ENCODE measurements at places on chromosomes 4 and X.

- no peak for DNase-seq
Measured at GRCh38 chrX:7143941-7144525, 3.5 kb upstream of the STS start.

- no peak for DNase-seq
Measured at GRCh38 chr4:7813674-7814073, 126.0 kb downstream of the AFAP1 start.

GRCh38 chr4:6594826-6595355, 19.9 kb downstream of the MAN2B2 start:
- no peak for DNase-seq

DNA sequence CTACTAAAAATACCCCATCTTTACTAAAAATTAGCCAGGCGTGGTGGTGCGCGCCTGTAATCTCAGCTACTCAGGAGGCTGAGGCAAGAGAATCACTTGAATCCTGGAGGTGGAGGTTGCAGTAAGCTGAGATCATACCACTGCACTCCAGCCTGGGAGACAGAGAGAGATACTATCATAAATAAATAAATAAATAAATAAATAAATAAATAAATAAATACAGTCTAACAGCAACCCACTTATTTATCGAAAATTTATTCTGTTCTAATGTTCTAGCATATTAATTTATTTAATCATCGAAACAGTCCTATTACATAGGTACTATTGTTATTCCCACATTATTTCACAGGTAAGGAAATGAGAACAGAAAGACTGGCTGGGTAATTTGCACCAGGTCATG, 18.2 kb upstream of the TXK start:
- no peak for DNase-seq

DNA sequence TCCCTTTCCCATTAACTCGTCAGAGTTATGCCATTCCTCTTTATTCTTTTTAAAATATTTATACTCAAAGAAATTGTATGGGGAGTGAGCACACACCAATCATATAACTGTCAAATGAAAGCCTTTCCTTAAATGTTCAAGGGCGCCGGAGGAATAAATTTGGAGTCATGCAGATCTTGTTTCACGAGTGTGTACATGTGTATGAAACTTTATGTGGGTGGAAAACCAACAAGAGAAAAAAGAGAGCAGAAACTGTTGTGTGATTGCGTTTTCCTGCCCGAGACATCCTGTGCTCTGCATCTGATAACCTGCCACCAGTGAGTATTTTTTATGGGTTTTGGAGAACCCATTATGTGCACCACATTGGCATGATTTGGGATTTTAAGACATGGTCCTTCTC, 88.3 kb downstream of the FHDC1 start:
- no peak for DNase-seq

DNA sequence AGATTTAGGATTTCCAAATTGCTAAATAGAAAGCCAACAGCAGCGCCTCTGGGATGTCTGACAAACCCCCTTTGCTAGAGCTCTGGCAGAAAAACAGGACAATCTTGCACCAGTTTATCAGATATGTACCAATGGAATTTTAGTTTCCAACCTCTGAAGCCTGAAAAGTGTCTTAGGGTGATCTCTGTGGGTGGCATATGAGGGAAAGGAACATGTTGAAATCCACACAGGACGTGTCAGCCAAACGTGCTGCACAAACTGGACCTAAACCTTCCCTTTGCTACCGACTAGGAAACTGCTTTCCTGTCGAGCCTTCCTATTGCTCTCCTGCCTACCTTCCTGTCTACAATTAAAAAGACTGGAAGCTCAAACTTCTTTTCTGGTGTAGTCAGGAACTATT, 53.5 kb downstream of the REELD1 start:
- DNase-seq, result no peak

- DNase-seq, result no peak
Measured at GRCh38 chr4:95198961-95199360, 349.8 kb downstream of the UNC5C start.

DNA sequence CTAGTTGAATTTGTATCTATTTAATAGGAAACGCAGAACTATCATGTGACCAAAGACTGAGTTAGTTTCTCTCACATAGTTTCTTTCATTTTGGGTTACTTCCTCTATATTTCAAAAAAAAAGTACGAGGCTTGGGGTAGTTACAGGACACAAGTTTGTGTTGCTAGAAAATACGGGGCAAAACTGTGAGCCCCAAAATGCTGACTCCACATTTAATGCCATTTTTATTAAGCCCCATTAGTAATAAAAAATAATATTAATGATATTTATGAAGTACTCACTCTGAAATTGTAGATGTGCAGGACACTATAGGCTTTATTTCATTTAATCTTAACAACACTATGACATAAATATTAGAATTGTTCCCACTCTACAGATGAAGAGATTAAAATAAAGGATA, 268.6 kb downstream of the DTHD1 start:
- no peak for DNase-seq

DNA sequence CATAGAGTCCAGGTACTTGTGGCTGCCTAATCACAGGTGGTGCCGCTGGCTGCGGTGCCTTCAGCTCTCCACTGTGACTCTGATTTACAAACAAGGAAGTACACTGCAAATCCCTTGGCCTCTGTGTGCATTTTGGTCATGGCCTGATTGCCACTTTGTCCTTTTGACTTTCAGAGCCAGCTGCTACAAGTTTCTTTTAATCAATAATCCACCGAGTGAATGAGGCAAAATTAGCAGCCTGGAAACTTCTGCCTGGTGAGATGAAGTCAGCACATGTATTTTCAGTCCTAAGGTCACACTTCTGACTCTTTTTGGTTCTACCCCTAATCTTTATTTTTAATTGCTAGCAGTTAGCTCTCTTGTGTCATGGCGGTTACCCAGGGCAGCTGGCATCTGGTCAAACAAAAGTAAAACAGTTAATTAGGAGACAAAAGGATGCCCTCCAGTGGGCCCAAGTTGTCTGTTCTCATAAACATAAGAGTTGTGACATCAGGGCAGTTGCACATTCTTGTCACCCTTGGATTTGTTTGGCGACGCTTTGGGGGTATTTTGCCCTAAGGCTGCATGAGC, 62.3 kb upstream of the LNX1 start:
- DNase-seq, result no peak

DNA sequence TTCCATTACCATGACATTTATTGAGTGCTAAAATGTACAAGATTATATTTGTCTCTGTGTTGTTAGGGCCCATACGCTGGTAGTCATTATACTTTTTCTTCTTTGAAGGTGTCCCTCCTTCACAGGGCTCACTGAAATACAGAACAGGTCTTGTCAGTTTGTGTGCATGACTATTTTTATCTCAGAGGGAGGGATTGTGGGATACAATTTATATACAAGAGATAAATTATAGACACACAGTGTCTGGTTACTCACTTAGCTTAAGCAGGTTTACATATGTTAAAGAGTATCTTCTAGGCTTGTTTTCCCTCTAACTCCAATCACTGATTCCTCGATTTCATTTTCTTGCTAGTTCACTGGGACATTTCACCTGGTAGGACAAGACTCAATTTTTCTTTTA, 143.3 kb upstream of the GUCY1A1 start:
- no peak for DNase-seq

GRCh38 chrX:136209016-136209738, 42.0 kb downstream of the MAP7D3 start:
- no peak for DNase-seq

GRCh38 chrX:72396117-72396516, 90.4 kb upstream of the CITED1 start:
- DNase-seq, result no peak

DNA sequence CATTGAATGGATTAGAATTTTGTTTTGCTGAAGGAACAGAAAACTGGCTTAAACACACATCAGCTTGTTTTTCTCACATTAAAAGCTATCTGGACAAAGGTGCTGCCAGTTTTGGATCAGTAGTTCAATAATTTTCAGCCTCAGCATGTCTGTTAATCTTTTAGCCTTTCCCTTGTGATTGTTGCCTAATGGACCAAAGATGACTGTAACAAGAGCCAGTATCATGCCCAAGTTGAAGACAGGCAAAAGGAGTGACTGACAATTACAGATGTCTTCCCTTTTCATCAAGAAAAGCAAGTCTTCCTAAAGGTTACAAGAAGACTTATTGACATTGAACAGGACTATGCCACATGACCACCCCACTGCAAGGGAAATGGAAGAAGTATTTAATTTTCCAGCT, 419.7 kb downstream of the MAPK10 start:
- DNase-seq, result no peak

DNA sequence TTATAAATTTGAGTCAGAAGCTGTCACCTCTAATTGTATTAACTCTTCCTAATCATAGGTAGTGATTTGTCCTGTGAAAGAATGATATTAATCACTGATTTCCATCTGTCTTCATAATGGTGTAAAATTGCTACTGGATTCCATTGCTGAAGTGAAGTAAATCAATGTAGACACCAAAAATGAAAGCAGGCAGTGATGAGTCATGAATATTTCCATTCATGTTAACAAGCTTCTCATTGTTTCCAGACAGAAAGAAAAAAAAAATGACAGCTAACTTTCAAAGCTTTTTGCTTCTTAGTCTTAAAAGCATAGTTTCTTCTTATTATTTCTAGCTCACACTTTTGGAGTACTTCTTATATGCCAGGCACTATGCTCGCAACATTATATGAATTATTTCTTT, 21.5 kb downstream of the FAM114A1 start:
- no peak for DNase-seq

- DNase-seq, result no peak
Measured at GRCh38 chrX:150161193-150161592, 201.9 kb upstream of the MAMLD1 start.

GRCh38 chrX:15594371-15594770, 6.4 kb downstream of the ACE2 start:
- no peak for DNase-seq

DNA sequence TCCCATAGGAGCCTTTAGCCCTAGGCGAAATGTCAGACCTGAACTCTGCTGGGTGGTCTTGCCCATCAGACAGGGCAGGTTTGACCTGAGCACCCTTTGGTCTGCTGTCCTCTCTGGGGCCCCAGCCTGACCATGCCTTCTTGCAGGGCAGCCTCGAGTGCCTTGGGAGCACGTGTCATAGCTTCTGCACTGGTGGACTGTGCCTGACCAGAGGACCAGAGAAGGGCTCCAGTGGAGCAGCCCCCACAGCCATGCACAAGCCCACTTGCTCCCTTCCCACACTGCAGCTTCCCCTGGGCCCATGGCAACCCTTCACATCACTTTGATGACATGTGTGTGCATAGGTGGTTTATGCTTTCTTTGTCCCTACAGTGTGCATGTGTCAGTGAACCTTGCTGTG, 394.0 kb downstream of the TEX13C start:
- no peak for DNase-seq

GRCh38 chr4:118981839-118982381, 93.3 kb downstream of the SYNPO2 start:
- DNase-seq, result peak; percentile 4

DNA sequence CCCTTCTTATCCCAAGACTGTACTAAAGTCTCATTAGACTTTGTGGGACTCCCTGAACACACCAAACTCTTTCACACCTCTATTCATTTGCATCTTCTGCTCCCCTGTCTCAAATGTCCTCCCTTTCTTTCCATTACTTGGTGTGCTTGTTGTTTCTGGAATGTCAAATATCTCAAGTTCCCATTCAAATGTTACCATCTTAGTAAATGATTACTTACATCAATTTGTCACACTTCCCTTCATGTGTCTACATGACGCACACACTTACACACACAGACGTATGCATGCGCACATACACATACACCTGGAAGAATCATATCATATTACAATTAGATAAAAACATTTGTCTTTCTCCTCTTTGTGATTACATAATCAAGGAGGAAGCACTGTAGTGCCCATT, 210.8 kb upstream of the TEX13C start:
- no peak for DNase-seq

DNA sequence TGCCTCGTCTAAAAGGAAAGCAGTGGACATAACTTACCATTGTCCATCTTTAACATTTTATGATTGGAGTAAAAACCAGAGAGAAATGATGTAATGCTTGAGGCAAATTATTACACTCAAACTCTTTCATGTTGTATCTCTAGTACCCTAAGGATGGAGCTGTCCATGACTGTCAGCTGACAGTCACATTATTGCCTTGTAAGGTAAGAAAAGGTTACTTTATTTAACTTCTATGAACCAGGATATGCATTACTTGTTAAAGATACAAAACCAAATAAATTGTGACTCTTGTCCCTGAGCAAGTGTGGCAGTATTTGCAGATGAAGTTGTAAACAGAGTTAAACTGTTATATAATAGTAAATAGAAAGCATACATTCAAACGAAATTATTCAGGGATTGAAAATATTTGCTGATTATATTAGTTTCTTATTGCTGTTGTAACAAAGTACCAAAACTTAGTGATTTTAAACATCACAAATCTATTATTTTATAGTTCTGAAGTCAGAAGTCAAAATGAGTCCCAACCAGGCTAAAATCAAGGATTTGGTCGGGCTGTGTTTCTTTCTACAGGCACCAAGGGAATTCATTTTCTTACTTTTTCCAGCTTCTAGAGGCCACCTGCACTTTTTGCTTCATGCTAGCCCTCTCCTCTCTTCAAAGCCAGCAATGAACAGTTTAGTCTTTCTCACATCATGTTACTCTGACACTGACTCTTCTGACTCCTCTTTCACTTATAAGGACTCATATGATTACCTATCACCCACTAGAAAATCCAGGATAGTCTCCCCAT, 113.8 kb downstream of the CEP44 start:
- DNase-seq, result no peak

DNA sequence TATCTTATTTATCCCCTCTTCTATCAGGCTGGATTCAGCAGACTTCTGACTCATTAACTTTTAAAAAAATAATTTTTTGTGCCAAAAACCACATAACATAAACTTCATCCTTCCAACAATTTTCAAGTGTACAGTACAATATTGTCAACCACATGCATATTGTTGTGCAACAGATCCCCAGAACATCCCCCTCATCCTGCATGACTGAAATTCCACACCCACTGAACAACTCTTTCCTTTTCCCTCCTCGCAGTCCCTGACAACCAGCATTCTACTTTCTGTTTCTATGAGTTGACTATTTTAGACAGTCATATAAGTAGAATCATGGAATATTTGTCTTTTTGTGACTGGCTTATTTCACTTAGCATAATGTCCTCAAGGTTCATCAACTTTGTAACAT, 2.2 kb upstream of the MID2 start:
- DNase-seq, result no peak

DNA sequence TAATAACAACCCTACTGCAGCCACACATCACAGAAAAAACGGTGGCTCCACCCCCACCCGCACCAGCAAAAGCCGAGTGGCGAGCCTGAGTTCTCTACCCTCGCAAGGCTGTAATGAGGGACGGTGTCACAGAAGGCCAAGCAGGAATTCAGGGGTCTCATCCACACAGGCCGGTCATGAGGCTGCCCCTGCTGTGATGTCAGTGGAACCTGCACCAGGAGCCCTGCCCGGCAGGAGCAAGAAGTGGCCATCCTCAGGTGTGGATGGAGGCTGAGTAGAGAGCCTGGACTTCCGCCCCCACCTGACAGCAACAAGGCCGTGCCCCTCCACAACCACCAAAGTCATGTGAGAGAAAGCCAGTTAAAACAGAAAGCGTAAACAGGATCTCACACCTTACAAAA, 20.6 kb downstream of the LYAR start:
- DNase-seq, result peak; percentile 14
